Fibroblast of villous mesenchyme (primary cell): ENCODE measurements at places on chromosomes 16 and 17. TPM values are rescaled to one million over a fixed set of nuclear protein-coding genes. Genes with fewer than 3 reads are reported as not detected.

- peak; percentile 96 for DNase-seq
Measured at GRCh38 chr17:43024407-43025289, at the start of gene RND2. TSS of gene RND2 (plus strand) at chr17:43025231. CDS start at chr17:43025348, 117 bp downstream.

- DNase-seq, result no peak
Measured at GRCh38 chr17:44362459-44362948, 1.1 kb downstream of the FAM171A2 start.

- DNase-seq, result no peak
Measured at GRCh38 chr16:64700628-64701027, 421.2 kb downstream of the CDH11 start.

- DNase-seq, result no peak
Measured at GRCh38 chr17:42904110-42904469, 3.5 kb downstream of the G6PC1 start.

DNA sequence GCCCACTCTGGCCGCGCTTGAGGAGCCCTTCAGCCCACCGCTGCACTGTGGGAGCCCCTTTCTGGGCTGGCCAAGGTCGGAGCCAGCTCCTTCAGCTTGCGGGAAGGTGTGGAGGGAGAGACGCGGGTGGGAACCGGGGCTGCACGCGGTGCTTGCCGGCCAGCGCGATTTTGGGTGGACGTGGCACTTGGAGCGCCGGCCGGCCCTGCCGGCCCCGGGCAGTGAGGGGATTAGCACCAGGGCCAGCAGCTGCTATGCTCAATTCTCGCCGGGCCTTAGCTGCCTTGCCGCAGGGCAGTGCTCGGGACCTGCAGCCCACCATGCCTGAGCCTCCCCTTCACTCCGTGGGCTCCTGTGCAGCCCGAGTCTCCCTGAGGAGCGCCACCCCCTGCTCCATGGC, 9.9 kb upstream of the ATP1B2 start:
- no peak for DNase-seq

DNA sequence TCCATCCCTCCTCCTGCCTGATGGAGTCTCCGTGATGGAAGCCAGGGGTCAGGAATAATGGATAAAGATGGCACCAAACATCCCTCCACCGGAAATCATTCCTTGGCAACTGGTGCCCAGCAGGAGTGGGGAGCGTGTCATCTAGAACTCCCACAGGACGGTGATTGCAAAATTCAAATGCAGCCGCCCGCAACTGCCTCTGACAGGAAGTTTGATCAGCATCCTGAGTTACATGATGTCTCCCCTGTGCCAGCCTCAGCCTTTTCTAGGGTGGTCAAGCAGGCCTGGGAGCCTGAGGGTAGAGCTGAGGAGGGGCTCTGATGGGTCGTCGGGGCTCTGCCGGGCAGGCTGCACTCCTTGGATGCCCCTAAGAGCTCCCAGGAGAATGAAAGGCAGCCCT, 52.8 kb downstream of the GSG1L start:
- DNase-seq, result no peak

DNA sequence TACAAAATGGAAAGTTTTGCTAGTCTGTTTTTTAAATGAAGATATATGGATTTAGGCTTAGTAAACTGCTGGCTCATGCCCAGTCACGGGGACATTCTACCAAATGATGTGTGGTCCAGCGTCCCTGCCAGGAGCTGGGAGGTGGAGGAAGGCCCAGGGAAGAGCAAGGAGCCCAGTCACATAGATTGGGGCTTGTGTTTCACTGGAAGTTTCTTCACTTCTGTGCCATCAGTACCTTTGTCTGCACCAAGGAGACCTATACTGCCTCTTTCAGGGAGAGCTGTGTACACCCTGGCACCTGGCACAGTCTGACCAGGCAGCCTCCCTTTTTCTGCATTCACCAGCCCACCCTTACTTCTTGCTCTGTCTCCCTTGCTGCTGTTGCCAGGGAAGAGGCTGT, 32.6 kb upstream of the ERN1 start:
- no peak for DNase-seq

- DNase-seq, result peak; percentile 28
Measured at GRCh38 chr17:38943607-38944006, 18.2 kb downstream of the LASP1NB start.

Gene ACE
- total RNA-seq, result 1.3 and 1.7 TPM in 2 replicates

Gene NPEPPS
- total RNA-seq, result 95.0 and 148 TPM in 2 replicates

DNA sequence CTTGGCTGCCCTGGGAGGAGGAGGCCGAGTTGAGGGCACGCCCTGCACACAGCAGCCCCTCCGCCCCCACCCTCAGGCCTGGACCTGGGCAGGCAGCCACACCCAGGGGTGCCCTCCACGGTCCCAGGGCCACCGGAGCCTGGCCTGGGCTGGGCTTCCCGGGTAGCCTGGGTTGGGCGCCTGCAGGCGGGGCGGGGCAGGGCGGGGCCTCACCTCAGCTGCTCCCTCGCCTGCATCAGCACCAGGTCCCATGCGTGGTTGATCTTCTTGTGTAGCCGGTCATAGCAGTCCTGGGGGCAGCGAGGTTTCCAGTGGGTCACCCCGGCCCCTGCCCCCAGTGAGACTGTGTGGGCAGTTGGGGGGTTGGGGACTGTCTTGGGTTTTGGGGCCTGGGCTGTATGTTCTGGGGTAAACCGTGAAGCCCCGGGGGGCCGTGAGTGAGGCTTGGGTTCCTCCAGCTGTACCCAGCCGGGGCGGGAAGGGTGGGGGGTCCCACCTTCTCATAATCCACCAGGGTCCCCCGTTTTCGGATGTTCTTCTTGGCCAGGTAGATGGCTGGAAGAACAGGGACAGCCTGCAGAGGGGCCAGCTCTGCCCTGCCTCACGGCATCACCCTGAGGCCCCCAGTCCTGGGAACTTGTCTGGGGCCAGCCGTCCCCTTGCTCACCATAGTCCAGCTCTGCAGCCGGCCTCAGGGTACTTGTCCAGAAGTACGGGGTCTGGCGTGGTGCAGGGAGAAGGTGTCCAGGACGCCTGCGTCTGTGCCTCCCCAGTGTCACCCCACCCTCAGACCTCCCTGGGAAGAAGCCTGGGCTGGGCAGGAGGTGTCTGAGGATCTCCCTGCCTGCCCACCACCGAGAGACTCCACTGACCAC, 2.0 kb downstream of the RGS11 start:
- no peak for DNase-seq

DNA sequence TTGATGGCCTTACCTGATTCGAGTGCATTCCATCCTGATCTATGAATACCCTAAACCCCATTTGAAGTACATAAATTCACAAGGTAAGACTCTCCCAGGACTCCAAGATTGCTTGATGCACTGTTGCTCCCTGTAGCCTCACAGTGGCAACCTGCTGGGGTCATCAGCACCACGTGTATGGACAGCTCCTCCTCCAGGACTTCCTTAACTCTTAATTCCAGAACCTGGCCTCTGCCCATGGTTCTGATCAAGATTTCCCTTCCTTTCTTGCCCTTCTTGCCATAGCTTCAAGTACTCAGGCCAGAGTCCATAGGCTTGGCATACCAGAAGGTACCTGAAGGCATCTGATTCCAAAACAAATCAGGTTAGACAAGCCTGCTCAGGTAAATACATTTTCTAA, 34.0 kb upstream of the NLK start:
- peak; percentile 65 for DNase-seq

Gene VPS35
- 122 and 193 TPM in 2 replicates for total RNA-seq

DNA sequence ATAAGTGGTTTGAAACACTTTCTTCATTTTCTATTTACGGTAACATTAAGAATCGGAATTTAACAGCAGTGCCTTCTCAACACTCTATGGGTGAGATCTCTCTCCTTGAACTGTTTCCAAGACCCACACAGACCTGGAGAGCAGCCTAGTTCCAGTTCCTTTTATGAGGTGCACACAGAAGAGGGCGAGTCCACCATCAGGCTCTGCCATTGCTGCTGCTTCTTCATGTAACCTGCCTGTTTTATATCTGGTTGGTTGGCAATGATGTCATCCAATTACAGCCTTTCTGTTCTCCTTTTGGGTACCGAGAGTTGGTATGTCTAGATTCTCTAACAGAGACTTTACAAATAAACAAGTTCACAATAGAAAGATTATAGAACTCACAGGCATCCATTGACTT, 225.7 kb downstream of the UTP18 start:
- no peak for DNase-seq

DNA sequence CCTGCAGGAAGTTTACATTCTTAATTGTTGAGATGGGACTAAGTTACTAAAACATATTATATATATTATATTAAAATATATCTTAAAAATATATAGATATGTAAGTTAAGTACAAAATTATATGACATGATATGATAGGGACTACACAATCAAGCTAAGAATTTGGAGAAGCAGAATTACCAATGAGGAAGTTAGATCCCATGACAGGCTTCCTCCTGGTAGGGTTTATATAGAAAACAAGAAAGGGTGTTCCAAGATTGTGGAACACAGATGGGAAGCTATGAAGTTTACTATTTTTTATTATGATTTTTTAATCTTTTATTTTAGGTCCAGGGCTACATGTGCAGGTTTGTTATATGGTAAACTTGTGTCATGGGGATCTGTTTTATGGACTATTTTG, 260.8 kb upstream of the ZFHX3 start:
- no peak for DNase-seq

Gene HLF
- not detected in 2 replicates for total RNA-seq

Gene WNK4
- 1.3 and 3.9 TPM in 2 replicates for total RNA-seq

Gene GAST
- total RNA-seq, result not detected in 2 replicates

GRCh38 chr16:24850289-24850938, 4.7 kb downstream of the SLC5A11 start:
- DNase-seq, result peak; percentile 39

GRCh38 chr17:43338886-43339516, 59.8 kb upstream of the ARL4D start:
- DNase-seq, result peak; percentile 53

- no peak for DNase-seq
Measured at GRCh38 chr17:57281887-57282286, 25.6 kb downstream of the MSI2 start.

DNA sequence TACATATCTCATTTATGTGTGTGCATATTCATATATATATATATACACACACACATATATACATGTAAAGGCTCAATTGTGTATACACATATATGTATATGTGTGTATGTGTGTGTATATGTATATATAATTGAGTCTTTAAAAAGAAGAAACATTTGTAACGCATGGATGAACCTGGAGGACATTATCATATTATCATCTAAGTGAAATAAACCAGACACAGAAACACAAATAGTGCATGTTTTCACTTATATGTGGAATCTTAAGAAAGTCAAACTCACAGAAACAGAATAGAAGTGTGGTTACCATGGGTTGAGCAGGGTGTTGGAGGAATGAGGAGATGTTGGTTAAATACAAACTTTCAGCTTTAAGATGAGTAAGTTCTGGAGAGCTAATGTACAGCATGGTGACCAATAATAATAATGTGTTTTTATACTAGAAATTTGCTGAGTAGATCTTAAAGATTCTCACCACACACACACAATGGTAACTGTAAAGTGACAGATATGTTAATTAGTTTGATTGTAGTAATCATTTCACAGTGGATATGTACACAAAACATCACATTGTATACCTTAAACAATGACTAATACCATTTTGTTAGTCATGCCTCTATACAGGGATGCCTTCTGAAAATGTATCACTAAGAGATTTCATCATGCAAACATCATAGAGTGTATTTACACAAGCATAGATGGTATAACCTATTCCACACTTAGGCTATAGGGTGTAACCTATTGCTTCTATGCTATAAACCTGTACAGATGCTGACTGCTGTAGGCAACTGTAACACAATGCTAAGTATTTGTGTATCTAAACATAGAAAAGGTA, 132.6 kb upstream of the CACNG5 start:
- DNase-seq, result no peak

GRCh38 chr17:31275116-31275515, 21.9 kb downstream of the OMG start:
- no peak for DNase-seq
